H9 (cell line): ENCODE measurements at places on chromosomes 11 and 22.

- DNase-seq = no peak
These were observed 17.5 kb upstream of the GAL start for GRCh38 chr11:68666849-68667248.

GRCh38 chr22:30561402-30562189 is 12.9 kb downstream of the GAL3ST1 start:
- peak; percentile 66 for DNase-seq

GRCh38 chr11:116710001-116710674 is 62.6 kb downstream of the BUD13 start:
- DNase-seq = peak; percentile 66

DNA sequence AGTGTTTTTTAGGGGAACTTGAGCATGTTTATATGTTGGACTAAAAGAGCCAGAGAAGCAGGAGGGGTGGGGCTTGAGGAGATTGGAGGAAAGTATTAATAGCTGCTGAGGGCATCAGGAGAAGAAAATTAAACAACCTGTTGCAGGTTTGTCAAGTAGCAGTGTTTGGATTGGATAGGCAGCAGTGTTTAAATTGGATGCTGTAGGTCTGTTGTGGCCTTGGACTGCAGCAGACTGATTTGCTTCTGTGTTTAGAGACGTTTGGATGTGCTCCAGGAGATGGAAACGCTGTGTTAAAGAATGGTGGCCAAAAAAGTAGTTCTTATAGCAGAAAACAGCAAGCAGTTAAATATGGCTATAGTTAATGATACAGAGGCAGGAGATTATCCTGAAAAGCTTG is 5.7 kb downstream of the EIF3L start:
- no peak for DNase-seq

DNA sequence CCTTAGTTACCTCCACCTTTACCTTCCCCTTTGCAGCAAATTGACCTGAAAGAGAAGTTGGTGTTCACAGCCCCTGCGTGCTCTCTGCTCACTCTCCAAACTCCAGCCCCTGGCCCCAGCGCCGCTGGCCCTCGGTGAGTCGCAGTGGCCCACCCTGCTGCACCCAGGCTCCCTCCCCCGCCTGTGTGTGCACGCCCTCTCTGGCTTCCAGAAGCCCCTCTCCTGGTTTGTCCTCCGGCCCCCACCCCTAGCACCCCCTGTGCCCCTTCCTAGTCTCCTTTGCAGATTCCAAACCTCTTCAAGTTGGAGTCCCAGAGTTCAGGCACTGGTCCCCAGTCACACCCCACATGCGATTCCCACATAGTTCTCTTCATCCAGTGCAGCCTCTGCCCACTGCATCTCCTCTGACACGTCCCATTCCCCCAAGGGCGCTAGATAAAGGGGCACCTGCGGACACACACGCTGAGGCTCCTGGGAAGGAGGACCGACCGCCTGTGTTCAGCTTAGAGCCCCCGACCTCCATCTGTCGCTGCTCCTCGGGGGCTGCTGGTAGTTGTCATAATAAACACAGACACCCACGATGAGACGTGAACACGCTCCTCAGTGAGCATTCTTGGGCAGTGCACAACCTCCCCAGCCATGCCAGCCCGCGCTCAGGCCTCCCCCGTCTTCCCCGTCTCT is 1.5 kb upstream of the PHRF1 start:
- no peak for DNase-seq

DNA sequence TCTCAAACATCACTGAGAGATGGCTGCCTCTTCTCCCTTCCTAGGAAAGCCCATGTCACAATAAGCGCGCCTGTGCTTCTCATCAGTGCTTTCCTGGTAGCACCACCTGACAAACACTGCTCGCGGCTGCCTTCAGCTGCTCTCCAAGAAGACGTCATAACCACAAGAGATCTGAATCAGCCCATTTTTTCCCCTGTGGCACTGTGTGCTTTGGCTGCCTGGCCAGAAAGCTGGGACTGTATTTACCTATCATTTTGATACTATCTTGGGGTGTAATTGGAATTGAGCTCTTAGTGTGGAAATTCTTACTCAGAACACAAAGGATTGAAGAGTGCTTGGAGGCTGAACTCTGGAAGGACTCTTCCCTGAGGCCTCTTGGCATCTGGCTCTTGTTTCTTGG is 50.3 kb upstream of the EHF start:
- no peak for DNase-seq

- no peak for DNase-seq
These were observed 251.0 kb upstream of the UBASH3B start for GRCh38 chr11:122404571-122404970.

GRCh38 chr11:65172600-65172999 is 2.6 kb downstream of the SPDYC start:
- no peak for DNase-seq
